ENCODE measurements at places on chromosomes 3 and 15.

DNA sequence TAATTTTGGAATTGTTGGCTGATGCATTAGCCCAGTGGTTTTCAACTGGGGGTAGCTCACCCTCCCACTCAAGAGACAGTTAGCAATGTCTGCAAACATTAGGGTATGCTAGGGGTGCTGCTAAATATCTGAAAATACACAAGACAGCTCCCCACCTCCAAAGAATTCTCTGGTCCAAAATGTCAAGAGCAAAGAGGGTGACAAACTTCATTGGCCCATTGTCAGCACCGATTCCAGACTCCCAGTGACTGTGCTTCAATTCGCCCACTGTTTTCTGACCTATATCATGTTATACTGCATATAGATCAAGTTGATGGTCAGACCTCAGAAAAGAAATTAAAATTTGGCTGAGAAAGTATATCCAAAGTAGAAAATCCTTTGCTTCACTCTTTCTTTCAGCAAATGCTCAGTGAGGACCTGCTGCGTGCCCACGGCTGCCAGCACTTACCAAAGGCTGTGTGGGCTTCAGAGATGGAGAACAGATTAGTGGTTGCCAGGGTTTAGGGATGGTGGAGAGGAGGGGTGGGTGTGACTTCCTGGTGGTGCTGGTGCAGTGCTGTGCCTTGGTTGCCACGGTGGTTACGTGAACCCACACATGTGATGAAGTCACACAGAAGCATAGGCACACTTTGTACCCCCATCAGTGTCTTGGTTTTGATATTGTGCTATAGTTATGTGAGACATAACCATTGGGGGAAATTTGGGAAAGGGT, 204.0 kb downstream of the PLCL2 start:
- DNase-seq = no peak

GRCh38 chr3:163548015-163548414, 1530.3 kb downstream of the SI start:
- DNase-seq = no peak

GRCh38 chr15:92541291-92542200, 114.0 kb downstream of the FAM174B start:
- no peak for DNase-seq

DNA sequence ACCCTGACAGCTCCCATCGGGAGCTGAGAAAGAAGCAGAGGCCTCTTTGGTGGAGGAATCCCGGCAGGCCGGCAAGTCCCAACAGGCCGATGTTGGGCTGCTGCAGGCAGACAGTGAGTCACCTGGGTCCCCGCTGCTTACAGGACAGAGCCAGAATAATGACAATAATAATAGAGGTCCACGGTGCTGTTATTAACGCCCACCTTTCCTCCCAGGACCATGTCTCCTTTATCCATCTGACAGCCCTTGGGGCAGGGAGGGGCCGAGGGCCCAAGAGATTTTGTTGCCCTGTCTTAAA, 29.3 kb upstream of the MAGEF1 start:
- DNase-seq = no peak

- no peak for DNase-seq
Measured at GRCh38 chr15:69025320-69025719, 10.8 kb downstream of the NOX5 start.

- DNase-seq = no peak
Measured at GRCh38 chr15:62913246-62913645, 129.3 kb upstream of the TPM1 start.

GRCh38 chr15:66721501-66721937, 19.5 kb downstream of the SMAD6 start:
- DNase-seq = no peak

- DNase-seq = peak; percentile 69
Measured at GRCh38 chr3:187616307-187616972, 53.8 kb downstream of the SST start.

DNA sequence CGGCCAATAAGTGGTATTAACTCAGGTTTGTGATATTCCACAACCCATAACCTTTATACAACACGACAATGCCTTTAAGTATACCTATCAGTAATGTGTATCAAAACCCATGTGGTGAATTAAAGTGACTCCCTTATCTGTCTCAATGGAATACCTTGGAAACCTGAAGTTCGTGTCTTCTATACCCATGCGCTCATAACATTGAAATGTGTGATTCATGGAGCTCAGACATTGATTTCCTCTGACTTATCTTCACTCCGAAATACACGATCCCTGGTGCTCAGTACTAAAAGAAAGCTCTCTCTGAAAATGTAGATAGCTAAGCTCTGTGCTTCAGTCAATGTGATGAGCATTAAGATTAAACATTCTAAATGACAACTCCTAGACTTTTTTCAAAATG, 140.3 kb downstream of the TBC1D5 start:
- no peak for DNase-seq

DNA sequence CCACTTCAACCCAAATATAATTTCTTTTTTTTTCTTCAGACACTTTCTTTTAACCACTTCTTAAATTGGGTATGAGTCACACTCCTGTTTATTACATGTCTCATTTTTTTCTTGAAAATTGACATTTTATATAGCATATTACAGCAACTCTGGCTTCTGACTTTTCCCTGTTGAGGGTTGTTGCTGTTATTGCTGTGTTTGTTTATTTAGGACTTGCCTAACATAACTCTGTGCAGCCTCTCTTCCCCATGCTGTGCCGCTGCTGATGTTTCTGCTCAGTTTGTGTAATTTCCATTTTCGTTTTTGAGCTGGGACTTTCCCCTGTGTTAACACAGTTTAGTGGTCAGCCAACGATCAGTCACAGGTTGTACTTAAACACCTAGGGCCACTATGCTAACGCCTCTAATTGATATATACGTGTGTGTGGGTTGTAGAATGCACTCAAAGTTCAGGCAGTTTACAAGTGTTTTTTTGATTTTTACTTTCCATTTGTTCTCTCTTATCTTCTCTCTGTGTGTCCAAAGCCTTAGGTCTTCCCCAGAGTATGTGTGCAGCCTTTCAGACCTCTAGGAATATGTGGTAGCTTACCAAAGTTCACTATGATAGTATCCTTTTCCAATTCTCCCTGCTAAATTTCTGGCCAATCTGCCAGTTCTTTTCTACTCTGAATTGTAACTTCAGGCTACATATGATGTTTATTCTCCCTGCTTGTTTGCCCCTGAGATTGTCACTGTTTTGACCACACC, 337.2 kb downstream of the ZBTB20 start:
- DNase-seq = no peak

DNA sequence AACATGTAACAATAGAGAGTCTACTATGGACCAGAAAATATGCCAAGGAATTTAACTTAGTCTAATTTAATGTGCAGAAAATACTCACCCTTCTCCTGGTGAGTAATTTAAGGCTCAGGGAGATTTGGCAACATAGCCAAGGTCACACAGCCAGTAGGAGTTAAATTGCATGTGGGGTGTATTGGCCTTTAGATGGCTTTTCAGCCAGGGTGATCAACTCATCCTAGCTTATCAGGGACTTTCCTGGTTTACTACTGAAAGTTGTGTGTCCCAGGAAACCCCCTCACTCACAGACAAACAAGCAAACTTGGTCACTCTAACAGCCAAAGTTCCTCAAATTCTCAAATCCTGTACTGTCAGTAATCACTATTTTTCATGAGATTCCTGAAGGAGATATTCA, 2.6 kb upstream of the SLC9A9 start:
- no peak for DNase-seq

GRCh38 chr3:168220556-168220955, 124.8 kb upstream of the GOLIM4 start:
- DNase-seq = no peak

DNA sequence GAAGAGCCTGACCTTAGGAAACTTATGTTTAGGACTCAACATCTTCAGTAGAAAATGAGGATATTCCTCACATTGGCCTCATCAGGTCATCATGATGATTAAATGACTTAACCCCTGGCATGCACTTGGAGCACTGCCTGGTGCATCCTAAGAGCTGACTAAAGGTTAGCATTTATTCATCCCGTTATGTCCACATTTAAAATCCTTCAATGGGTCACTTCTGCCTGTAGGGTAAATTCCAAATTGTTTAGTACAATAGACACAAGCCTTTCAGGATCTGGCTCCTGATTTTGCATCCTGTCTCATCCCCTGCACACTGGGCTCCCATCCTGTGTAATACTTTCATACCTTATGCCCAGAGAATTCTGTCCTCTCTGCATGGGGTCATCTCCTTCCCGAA, 195.2 kb upstream of the MCTP2 start:
- DNase-seq = no peak

DNA sequence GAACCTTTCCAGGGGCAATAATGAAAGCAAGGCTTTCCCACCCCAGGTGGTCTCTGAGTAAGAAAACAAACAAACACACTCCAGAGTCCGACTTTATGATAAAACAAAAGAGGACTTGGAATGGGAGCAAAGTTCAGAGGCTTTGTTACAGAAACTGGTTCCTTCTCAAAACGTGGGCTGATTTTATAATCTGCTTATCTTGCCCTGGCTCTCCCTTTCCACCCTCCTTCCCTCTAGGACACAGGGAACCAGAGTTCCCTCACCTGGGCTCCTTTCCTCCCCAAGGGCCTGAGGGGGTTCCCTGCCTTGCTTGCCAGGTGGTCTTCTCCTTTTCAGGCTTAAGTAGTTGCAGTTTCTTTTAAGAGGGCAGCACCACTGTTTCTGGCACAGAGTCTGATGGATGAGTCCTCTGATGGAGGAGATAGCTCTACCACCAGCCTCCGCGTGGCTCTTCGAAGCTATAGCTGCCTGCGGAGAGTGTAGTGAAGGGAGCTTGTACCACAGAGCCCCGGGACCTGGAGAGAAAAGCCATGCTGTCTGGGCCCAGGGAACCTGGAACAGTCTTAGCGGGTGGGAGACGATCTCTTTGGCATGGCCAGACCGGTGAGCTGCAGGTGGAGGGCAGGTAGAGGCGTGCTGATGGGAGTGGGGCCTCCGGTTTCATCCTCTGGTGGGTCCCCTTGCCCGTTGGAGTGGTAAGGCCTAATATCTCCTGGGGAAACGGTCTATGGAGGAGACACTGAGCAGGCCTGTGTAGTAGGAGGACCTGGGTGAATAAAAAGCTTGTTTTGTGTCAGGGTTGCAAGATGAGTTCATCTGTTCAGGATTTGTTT, 68.7 kb downstream of the SMAD6 start:
- DNase-seq = no peak

GRCh38 chr3:145857956-145858355, 303.0 kb downstream of the PLOD2 start:
- no peak for DNase-seq

- DNase-seq = peak; percentile 51
Measured at GRCh38 chr3:128322030-128323022, 144.4 kb downstream of the DNAJB8 start.

GRCh38 chr3:114722530-114722929, 424.6 kb downstream of the ZBTB20 start:
- DNase-seq = no peak

DNA sequence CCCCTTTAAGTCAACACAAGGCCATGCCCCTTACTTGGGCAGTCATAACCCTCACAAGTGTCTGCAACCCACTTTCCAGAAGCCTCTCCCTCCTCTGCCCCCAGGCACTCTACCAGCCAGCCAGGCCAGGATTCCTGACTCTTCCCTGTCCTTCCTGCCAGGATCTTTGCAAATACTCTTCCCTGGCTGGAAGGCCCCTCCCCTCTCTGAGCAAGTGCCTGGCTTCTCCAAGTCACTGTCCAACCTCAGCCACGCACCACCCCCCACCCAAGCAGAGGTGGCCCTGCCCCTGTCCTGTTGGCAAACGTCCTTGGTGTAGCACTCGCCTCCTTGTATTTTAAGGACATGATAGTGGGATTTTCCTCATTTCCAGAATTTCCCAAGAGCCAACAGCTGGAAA, 54.7 kb upstream of the USP3 start:
- DNase-seq = no peak

DNA sequence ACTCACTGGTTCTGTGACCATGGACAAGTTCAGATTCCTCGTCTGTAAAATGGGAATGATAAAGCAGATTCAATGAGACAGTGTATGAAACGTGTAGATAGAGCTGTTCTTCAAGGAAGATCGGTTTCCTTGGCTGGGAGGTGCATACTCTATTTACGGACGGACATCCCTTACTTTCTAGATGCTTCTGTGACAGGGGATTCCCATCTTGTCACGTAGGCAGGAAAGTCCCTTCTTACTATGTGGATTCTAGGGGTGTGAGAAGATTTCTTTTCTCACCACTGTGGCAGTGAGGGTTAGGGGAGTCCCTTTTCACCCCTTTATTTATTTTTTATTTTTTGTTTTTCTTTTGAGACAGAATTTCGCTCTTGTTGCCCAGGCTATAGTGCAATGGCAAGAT, 180.9 kb upstream of the TBL1XR1 start:
- DNase-seq = no peak

GRCh38 chr3:185687271-185687878, 101.3 kb downstream of the SENP2 start:
- DNase-seq = no peak

GRCh38 chr15:95944193-95944592, 386.3 kb upstream of the NR2F2 start:
- DNase-seq = no peak

- DNase-seq = no peak
Measured at GRCh38 chr3:158830391-158830790, 28.5 kb downstream of the MFSD1 start.

DNA sequence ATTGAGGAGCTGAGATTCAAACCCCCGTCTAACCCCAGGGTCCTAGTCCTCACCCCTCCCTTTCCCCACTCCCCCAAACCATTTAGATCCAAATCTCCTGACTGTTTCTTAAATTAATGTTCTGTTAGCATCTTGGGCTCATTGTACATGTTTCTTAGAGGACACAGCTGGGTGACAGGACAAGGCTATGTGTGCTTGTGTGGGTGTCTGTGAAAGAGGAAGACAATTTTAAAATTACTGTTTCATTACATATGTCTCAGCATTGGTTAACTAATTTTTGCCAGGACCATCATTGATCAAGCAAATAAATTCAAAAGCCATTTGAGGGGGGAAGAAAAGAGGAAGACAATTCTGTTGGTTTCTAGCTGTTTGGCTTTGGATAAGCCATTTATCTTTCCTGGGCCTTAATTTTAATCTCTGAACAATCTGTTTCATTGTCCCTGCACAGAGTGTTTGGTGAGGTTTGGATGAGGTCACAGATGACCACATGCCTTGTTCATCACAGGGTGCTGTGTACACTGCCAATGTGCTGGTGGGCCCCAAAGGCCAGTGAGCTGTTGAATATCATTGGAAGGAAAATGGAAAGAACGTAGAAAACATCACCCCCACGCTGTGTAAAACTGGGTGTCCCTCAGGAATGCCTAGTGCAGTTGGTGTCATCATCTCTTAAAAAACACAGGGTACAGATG, 51.9 kb downstream of the RPLP1 start:
- no peak for DNase-seq

- DNase-seq = no peak
Measured at GRCh38 chr3:264394-265156, 68.0 kb downstream of the CHL1 start.

Measured in KBM-7 (cell line).